Hair follicle dermal papilla cell (primary cell): ENCODE measurements at places on chromosomes 11 and 22. TPM values are rescaled to one million over a fixed set of nuclear protein-coding genes. Genes with fewer than 3 reads are reported as not detected.

The RIC3 gene
- total RNA-seq = not detected in 2 replicates

The MRGPRX3 gene
- total RNA-seq = not detected in 2 replicates

The WNT11 gene
- 12.9 and 40.7 TPM in 2 replicates for total RNA-seq

The OR51I1 gene
- total RNA-seq = not detected in 2 replicates

The AASDHPPT gene
- 43.4 and 45.3 TPM in 2 replicates for total RNA-seq

The SCT gene
- not detected in 2 replicates for total RNA-seq

The ZNRF3 gene
- total RNA-seq = 6.1 and 7.1 TPM in 2 replicates

The CELSR1 gene
- 1.6 and 3.1 TPM in 2 replicates for total RNA-seq

The RASD2 gene
- total RNA-seq = not detected in 2 replicates

The OR9I1 gene
- not detected in 2 replicates for total RNA-seq

The PCF11 gene
- 49.3 and 55.5 TPM in 2 replicates for total RNA-seq

The OR6A2 gene
- total RNA-seq = 0.32 and 0.49 TPM in 2 replicates

The CNGA4 gene
- total RNA-seq = 0.16 TPM in 1 of 2 replicates, not detected in the other

The RFPL3 gene
- total RNA-seq = not detected in 2 replicates

The BLID gene
- 5.1 and 5.2 TPM in 2 replicates for total RNA-seq

The MUC5AC gene
- not detected in 2 replicates for total RNA-seq

The MCAM gene
- total RNA-seq = 20.0 and 60.7 TPM in 2 replicates

The NPAS4 gene
- total RNA-seq = under 0.01 TPM in 1 of 2 replicates, not detected in the other

The OR5M11 gene
- not detected in 2 replicates for total RNA-seq

The LRP4 gene
- 5.2 and 8.4 TPM in 2 replicates for total RNA-seq

The H19 gene
- total RNA-seq = 0.49 and 0.73 TPM in 2 replicates

The GGTLC2 gene
- not detected in 2 replicates for total RNA-seq

The MUC6 gene
- total RNA-seq = not detected in 2 replicates

The UBQLN3 gene
- total RNA-seq = 0.12 and 0.16 TPM in 2 replicates

The POU2AF3 gene
- not detected in 2 replicates for total RNA-seq

The C11orf86 gene
- not detected in 2 replicates for total RNA-seq

The FAM181B gene
- 0.16 and 0.24 TPM in 2 replicates for total RNA-seq

The SHISA8 gene
- not detected in 2 replicates for total RNA-seq

The APOL5 gene
- total RNA-seq = not detected in 2 replicates

The PACSIN2 gene
- 32.3 and 32.8 TPM in 2 replicates for total RNA-seq

The MOGAT2 gene
- total RNA-seq = not detected in 2 replicates

The STK33 gene
- 0.36 and 0.49 TPM in 2 replicates for total RNA-seq
